C1 segment of cervical spinal cord (tissue), 14 donors: ENCODE measurements at places on chromosomes 4 and X.

DNA sequence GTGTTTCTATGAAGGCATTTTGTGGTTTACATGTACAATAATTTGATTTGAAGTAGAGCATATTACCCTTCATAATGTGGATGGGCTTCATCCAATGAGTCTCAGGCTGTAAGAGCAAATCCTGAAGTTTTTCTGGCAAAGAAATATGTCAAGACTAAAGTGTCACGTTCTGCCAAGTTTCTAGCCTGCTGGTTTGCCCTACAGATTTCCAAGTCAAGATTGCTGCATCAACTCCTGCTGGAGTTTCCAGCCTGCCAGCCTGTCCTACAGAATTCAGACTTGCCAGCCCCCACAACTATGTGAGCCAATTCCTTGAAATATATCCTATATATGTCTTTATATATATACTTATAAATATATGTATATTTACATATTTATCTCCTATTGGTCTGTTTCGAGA is 70.0 kb upstream of the RLIM start:
- DNase-seq: no peak

- no peak for DNase-seq
These were observed 1381.4 kb upstream of the IGFBP7 start for GRCh38 chr4:58491620-58492019.

GRCh38 chr4:129453524-129454200 is 357.7 kb downstream of the C4orf33 start:
- no peak for DNase-seq

DNA sequence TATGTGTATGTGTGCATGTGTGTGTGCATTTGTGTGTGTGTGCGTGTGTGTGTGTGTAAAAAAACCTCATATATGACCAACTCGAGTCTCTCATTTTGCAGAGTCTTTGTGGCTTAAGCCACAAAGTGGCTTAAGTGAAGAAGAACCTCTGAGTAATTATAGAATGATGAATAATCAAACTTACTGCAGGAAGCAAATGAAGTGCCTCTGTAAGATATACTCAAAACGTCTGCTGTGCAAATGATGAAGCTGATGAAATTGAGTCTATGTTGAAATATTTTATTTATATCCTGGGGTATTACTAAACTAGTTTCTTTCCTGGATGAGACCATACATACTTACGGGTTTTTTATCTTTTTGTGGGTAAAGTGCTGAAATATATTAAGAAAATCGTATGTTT is 1198.7 kb downstream of the PCDH7 start:
- no peak for DNase-seq

- no peak for DNase-seq
These were observed 28.1 kb downstream of the SLC30A9 start for GRCh38 chr4:42018451-42018850.

DNA sequence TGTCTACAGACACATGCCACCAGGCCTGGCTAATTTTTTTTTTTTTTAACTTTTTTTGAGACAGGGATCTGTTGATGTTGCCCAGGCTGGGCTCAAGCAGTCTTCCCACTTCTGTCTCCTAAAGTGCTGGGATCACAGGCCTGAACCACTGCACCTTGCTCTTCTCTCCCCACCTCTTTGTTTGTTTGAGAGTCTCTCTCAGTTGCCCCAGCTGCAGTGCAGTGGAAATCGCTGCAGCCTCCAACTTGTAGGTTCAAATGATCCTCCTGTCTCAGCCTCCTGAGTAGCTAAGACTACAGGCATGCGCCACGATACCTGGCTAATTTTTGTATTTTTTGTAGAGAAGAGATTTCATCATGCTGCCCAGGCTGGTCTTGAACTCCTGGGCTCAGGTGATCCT is 115.6 kb downstream of the LARP7 start:
- DNase-seq: no peak

GRCh38 chr4:46550471-46550870 is 160.5 kb upstream of the GABRA2 start:
- DNase-seq: no peak

GRCh38 chr4:152176627-152177214 is 359.2 kb downstream of the FBXW7 start:
- DNase-seq: no peak

DNA sequence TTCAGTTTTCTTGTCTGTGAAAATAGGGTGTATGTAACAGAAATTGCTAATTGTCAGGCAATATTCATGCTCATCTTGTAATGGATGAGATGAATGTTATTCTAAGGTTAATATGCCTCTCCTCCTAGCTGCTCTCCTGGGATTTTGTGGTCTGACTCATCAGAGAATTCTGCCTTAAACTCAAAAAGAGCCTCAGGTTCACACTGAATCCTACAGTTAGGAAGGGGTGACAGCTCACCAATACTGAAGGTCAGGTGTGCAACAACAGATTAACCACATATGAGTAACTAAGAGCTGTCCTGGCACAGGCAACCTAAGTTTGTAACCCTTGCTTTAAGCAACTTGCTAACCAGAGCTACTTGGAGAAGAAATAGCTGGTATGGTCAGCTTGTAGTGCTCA is 197.7 kb downstream of the SPATA18 start:
- DNase-seq: no peak

GRCh38 chrX:24085101-24085500 is 30.3 kb downstream of the EIF2S3 start:
- DNase-seq: no peak

- DNase-seq: no peak
These were observed 269.6 kb downstream of the GBA3 start for GRCh38 chr4:22962295-22962694.

DNA sequence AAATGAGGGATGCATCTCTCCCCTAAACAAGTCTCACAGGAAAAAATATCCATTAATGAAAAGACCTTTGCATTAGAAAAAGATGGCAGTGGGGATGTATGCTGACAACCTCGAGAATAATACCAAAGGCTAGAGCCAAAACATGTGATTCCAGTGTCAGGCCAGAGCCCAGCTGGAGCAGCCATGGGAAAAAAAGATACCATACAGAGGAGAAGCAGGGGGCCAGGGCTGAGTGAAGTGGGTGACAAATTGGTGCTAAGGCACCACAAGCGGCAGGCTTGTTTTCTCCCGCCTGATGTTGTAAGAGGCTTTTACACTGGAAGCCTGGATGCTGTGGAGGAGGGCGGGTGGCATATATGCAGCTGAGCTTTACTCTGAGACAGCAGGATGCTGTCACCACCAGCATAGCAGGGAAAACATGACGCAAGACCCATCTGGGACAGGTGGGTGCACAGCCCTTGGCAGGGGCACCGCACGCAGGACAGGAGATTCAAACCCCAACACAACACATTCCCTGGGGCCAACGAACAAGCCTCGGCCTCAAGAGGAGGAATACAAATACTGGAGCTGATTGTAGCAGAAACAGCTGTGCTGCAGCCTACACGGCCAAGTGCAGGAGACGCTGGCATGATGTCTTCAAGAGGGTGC is 91.9 kb downstream of the TSPAN5 start:
- DNase-seq: peak; percentile 57

GRCh38 chr4:148044912-148045352 is 313.0 kb downstream of the ARHGAP10 start:
- no peak for DNase-seq

- no peak for DNase-seq
These were observed 36.0 kb downstream of the FUNDC1 start for GRCh38 chrX:44506678-44507077.
